ENCODE measurements at places on chromosomes 3 and 15.
A peak's percentile ranks its signal among the peaks of the same experiment; 100 is the strongest.

- peak; percentile 81 for DNase-seq
These were observed 34.5 kb upstream of the CHST2 start for GRCh38 chr3:143084856-143085731.

- DNase-seq = no peak
These were observed 25.4 kb downstream of the FILIP1L start for GRCh38 chr3:100088735-100089368.

DNA sequence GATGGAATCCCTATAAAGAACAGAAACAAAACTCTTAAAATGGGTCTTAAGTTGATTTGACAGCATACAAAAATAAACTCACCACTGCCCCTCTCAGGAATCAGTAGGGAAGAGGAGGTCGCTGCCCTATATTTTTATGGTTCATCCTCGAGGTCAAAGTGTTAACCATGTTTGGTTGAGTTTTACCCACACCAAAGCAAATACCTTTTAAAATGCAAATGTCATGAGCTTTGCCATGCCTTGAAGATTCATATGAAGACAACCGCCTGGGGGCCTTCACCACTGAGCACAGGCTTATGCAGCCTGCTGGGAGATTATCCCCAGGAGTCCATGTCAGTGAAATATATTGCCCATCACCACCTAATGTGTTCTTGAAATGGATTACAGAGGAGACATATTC, 66.1 kb downstream of the GLB1 start:
- no peak for DNase-seq

GRCh38 chr3:79047581-79047980, 720.2 kb downstream of the ROBO1 start:
- DNase-seq = no peak

DNA sequence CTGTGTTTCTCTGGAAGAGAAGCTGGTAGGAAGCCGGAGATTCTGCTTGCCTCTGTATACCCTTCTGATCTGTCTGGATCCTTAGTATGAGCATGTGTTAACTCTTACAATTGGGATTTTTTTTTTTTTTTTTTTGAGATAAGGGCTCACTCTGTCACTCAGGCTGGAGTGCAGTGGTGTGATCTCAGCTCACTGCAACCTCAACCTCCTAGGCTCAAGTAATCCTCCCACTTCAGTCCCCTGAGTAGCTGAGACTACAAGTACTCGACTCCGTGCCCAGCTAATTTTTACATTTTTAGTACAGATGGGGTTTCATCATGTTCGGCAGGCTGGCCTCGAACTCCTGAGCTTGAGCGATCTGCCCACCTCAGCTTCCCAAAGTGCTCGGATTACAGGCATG, 44.5 kb downstream of the RPN1 start:
- no peak for DNase-seq

GRCh38 chr3:197350446-197350845, 52.0 kb upstream of the DLG1 start:
- no peak for DNase-seq

DNA sequence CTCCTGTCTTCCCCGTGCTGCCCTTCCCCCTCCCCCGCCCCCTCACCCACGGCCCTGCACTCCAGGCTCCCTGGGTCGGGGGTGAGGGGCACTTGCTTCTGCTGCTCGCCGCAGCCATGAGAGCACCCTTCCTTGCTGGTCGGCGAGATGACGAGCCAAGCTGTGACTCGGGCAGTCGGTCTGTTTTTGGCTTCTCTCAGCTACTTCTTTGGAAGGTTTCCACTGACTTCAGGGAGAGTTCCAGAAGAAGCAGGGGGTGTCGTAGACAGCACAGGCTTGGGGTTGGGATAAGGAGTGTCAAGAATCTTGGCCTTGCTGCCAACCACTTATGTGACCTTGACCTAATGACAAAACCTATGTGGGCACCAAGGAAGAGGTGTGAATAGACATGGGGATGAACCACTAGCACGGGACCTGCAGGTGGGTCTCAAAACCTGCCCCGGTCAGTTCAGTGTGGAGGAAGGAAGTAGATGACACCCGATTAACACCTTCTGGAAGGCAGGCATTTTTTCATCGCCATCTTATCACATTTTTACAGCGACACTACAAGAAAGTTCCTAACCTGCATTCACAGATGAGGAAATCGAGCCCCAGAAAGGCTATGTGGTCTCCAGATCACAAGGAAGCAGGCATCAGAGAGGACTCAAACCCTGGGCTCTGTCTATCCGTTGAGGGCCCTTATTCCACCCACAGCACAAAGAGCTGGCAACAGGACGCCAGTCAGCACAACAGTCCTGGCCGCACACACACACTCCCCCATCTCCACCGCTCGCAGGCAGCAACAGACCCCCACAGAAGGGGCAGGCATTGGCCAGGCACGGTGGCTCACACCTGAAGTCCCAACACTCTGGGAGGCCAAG, 120.9 kb downstream of the LIPC start:
- no peak for DNase-seq

Data from iris pigment epithelial cell (primary cell).